ENCODE measurements at places on chromosomes 2 and 18.
A peak's percentile ranks its signal among the peaks of the same experiment; 100 is the strongest.

GRCh38 chr2:205723179-205723578, 40.9 kb downstream of the NRP2 start:
- no peak for DNase-seq

DNA sequence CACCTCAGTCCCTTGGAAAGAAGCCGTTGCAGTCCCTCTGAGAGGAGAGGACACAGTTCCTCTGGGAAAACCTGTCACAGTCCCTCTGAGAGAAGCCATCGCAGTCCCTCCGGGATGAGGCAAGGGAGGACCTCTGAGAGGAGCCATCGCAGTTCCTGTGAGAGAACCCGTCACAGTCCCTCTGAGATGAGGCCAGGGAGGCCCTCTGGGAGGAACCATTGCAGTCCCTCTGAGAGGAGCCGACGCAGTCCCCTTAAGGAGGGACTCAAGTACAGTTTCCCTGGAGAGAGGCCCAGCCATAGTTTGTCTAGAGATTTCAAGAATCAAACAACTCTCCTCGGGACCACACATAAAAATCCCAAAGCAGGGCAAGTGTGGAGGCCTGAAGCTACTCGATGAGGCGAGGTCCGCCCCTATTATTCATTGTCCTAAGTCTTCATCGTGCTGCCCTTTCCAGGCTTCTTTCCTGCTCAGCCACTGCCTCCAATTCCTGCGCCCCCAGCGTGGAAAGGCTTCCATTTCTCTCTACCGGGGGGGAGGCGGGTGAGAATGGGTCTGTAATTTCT, 630 bp upstream of the ZNF512 start:
- no peak for DNase-seq

DNA sequence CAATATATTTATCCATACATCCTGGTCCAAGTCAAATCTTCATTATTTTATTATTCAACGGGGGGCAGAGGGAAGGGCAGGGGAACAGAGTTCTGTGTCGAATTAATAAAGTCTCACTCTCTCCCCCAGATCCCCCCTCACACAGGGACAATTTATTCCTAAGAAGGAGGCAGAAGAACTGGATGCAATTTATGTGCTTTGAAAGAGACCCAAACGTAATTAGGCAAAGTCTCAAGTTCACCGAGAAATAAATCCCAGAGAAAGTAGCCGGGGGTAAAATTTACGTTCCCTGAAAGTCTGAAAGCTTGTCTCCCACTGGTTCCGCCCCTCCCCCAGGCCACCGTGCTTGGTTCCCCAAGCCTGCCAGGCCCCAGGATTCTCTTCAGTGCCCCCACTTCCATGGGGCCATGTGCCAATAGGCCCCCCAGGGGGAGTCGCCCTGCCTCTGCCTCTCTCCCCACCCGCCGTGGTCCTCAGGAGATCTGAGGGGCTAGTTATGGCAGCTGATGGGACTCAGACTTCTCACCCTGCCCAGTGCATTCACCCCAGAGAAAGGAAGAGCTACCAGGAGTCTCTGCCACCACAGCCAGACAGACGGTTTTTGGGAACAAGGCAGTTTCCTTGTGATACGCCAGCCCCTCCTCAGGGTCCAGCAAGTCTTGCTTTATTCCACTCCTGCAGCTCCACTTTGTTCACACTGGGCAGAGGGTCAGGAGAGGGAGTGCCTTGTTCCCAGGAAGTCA, 215.5 kb downstream of the CYP26B1 start:
- no peak for DNase-seq

GRCh38 chr18:11859903-11860407, 8.7 kb downstream of the CHMP1B start:
- no peak for DNase-seq

DNA sequence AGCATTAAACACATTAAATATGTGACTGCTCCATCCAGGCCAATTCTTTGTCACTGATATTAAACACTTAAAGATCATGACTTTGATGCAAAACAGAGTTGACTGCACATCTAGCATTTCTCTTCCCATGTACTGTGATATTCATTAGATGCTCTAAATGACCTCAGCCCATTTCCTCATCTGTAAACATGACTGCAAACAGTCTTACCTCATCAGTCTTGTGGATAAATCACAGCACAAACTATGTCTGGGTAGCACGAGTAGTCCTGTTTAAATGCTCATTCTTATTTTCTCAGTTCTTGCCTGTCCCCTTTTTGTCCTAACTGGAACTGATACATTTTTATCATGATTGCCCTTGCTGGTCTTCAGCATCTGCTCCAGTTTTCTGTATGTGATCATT, 1974.8 kb upstream of the LRRTM1 start:
- no peak for DNase-seq

DNA sequence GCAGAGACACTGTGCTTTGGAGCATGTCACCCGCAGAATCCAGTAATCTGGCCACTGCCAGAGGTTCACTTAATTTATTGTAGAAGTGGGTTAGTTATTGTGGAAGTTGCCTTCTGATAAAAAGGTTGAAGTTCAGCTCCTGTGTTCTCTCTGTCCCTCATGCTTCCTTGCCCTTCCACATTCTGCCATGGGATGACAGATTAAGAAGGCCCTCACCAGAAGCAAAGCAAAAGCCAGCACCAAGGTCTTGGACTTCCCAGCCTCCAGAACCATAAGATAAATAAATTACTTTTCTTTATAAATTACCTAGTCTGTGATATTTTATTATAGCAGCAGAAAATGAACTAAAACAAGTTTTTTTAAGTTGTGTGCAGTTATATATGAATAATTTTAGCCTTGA, 145.0 kb upstream of the SH3BP4 start:
- DNase-seq, result no peak

GRCh38 chr2:207419331-207419730, 110.4 kb upstream of the CREB1 start:
- no peak for DNase-seq

DNA sequence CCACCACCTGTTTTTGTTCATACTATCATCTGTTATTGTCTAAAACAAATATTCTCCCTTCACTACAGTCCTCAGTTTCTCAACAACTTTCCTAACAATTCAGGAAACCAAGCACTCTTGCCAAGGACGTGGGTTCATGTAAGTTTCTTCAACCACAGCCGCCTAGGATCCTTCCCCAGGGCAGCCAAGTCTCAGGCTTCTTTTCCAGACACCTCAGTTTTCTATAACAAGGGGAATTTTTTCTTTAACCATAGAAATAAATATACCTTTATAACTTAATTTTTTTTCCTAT, 39.4 kb upstream of the AGPS start:
- peak; percentile 80 for DNase-seq

DNA sequence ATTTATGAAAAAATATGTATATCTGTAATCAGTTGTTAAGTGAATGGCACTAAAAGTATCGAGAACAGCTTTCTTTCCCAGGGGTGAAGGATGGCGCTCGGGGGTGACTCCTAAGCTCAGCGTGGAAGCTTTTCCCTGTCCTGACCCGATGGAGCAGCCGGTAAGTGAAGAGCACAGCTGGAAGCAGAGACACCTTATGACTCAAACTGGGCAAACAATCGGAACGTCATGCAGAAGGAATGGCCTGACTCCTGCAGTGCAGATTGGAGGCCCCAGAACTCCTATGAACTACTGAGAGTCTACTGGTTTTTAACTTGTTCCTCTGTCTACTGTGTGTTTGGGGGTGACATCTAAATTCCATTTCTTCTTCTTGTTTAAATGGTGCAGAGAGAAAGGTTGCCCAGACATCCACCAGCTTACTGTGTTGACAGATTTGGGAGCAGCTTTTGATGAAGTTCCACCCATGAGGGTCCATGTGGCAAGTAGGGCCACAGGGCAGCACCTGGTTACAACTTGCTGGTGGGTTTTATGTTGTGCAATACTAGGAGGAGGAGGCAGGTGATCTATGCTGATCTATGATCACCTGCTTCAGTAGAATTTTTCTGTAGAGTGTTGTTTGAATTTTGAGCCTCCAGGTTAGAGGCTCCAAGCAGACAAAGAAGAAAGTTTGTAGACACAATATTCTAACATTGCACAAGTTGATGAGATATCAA, 52.8 kb upstream of the TMEM182 start:
- DNase-seq, result peak; percentile 10

DNA sequence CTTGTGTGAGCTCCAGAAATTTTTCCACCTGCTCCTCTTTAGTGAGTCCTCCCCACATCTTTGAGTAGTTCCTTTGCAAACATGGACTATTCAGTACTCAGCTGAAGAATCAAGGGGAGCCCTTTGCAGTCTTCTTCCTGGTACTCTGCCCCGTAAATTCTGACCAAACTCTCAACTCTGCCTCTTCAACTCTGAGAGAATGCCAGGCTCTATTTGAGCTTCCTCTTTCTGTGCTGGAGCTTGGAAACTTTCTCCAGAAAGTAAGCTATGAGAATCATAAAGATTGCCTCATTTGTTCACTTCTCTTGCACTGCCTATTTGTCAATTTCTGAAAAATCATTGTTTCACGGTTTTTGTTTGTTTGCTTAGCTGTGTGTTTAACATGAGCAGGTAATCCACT, 7.4 kb upstream of the STAT4 start:
- DNase-seq, result no peak

GRCh38 chr2:69961496-69961895, at the start of gene ASPRV1:
Gene ASPRV1 (minus strand): TSS chr2:69961631. CDS start chr2:69961436, 195 bp downstream.
- DNase-seq, result no peak

- DNase-seq, result no peak
These were observed 250.3 kb downstream of the NRXN1 start for GRCh38 chr2:50781646-50782045.

DNA sequence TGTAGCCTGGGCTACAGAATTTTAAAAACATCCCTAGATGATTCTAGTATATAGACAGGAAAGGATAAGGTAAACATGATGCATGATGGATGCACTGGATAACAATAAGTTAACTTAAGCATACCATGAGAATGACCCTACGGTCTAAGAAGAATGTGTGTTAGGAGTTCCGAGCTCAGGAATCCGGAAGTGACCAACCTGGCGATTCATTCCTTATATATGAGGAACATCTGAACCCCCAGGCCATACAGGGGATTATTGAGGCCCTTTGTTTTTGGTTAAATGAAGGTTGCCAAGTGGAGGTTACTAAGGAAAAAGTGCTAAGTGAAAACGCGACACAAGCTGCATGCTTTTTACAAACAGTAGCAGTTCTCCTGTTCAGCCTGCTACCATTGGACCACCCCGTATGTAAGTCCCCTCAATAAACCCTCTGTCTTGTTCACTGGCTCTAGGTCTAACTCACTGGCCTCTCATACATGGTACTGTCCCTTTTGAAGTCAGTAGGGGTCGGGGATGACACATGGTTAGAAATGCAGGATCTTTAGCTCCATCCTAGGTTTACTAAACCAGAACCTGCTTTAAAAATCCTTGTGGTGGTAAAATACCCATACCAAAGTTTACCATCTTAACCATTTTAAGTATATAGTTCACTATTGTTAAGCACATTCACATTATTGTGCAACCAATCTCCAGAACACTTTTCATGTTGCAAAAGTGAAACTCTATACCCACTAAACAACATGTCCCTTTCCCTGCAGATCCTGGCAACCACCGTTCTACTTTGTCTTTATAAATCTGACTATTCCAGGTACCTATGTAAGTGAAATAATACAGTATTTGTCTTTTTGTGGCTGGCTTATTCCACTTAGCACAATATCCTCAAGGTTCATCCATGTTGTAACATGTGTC, 111.0 kb upstream of the MAP4K3 start:
- no peak for DNase-seq

DNA sequence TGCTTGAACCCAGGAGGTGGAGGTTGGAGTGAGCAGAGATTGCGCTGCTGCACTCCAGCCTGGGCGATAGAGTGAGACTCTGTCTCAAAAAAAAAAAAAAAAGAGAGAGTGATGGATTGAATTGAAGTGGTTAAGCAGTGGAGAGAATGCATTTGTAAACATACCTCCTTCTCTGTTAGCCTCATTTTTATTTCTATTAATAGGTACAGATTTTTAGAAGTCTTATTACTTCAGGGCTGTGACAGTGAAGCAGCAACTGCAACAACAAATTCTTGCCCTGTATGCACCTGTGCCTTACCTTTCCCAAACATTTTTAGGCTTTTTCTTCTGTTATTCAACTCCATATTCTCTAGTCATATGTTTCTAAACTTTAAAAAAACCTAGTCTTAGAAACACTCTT, 55.5 kb downstream of the RAB10 start:
- DNase-seq, result no peak
